ENCODE measurements at places on chromosomes 2 and 18.

- no peak for DNase-seq
Measured at GRCh38 chr18:45109271-45109670, 428.6 kb downstream of the SETBP1 start.

GRCh38 chr2:170044751-170045478, 133.0 kb upstream of the MYO3B start:
- DNase-seq, result no peak

DNA sequence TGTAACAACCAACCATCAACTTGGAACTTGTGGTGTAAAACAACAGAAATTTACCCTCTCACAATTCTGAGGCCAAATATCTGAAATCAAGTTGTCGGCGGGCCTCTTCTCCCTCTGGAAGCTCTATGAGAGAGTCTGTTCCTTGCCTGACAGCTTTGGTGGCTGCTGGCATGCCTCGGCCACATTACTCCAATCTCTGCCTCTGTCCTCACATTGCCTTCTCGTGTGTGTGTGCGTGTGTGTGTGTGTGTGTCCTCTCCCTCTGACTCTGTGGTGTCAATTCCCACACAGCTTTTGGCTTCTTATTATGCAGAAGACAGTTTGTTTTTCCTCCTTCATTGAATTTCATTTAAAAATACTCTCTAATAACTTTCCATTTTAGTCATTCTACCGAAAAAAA, 50.4 kb downstream of the ZDBF2 start:
- DNase-seq, result no peak

DNA sequence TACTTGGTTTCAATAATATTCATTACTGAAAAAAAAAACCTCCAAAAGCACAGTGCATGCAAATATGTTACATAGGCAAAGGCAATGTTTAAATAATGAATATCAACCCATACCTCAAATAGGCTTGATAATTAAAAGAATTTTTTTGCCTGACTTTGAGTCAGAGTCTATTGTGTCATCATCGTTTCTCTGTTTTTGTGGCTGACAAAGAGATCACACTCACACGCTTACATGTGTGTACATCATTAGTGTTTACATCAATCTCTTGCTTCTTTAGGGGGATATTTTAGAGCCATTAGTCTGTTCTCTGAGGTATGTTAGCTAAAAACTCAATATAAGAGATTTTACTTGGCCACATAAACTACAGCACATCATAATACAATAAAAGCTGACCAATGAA, 150.3 kb upstream of the MMADHC start:
- DNase-seq, result no peak

- no peak for DNase-seq
Measured at GRCh38 chr2:219951099-219951498, 323.7 kb downstream of the SLC4A3 start.

DNA sequence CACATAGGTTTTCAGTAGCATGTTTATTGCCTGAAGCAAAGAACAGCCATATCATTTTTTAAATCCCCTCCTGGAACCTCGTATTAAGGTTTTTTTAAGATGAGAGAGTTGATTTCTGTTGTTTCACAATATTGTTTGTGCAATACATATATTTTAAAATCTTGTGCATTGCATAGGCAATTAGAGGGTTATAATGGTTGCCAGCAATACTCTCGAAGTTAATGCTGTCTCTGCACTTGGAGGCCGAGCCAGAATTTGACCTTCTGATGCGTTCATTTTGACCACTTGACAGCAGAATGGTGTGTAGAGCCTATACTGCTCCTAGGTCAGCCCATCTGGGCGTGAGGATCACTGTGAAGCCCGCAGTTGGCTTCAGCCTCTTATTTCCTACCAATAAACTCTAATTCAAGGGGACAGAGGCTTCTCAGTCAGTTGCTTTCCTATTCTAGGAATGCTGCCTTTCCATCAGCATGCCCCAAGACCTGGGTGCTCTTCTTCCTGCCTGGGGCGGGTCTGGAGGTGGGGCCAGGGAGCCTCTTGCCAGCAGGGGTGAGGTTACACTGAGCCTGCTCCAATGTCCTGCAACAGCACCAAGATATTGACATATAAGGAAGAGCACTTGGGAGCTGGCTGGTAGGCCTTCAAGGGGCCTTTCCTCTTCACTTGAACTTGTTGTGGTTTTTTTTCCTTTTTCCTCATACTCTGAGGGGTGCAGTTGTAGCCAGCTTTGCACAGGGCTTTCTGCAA, 91.4 kb upstream of the BCL2L11 start:
- no peak for DNase-seq

DNA sequence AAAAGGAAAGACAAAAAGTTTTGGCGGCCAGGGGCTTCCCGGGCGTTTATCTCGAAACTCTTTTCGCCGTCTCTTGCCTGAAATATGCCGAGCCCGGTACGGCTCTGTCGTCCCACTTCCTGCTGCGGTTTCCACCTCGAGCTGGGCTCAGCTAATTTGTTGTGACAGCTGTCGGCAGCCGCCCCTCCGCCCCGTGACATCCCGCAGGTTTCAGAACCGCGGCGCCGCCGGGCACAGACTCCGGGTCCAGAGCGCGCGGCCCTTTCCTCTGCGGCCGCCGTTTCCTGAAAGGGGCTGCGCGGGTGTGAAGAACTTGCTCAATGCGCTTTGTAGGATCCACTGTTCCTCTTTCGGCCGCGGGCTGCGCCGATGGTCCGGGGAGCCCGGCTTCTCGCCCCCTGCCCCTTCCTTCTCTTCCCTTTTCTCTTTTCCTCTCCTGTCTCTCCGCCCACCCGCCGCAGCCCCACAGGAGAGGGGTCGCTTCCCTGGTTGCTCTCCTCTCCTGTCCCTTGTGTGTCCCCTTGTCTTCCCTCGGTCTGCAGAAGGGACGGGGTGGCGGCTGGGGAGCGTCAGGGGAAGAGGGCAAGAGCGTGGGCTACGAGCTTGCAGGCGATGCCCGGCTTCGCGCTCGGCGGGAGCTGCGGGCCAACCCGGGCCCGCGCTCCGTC, 648 bp downstream of the ARID5A start:
- DNase-seq, result peak; percentile 99

- no peak for DNase-seq
Measured at GRCh38 chr2:37367984-37368383, 23.6 kb downstream of the QPCT start.
